A549 treated with GW870086 at 1 μM for 4 hours (cell line): ENCODE measurements at places on chromosomes 6 and 20. TPM values are rescaled to one million over a fixed set of nuclear protein-coding genes. Genes with fewer than 3 reads are reported as not detected.

The MACROD2 gene
- 0.34 to 0.93 TPM (median 0.45 TPM) in 5 replicates for total RNA-seq

The CAPN11 gene
- 0.09 TPM in 1 of 5 replicates, not detected in the others for total RNA-seq

The RALGAPB gene
- total RNA-seq: 11.7 to 20.5 TPM (median 17.4 TPM) in 5 replicates

The TRIM31 gene
- 0.33 to 1.4 TPM (median 0.83 TPM) in 5 replicates for total RNA-seq

The WRNIP1 gene
- 32.7 to 38.2 TPM (median 37.2 TPM) in 5 replicates for total RNA-seq
